ENCODE measurements at places on chromosomes 13 and 19.

DNA sequence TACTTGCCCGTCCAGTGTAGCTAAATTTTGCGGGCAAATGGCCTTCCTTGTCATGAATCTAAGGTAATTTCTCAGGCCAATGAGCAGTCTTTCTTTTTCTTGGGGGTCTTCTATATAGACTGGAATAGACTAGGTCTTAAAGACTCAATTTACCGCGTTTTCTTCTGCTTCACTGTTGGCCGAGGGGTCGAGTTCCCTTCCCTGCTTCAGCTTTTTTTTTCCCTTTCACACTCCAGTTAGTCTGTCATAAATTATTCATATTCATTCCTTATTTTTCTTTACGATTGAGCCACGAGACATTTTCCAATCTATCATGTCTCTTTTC is 276 bp downstream of the ALG11 start:
- DNase-seq, result no peak

- peak; percentile 55 for DNase-seq
These were observed 50.6 kb upstream of the UQCRFS1 start for GRCh38 chr19:29263305-29264135.

DNA sequence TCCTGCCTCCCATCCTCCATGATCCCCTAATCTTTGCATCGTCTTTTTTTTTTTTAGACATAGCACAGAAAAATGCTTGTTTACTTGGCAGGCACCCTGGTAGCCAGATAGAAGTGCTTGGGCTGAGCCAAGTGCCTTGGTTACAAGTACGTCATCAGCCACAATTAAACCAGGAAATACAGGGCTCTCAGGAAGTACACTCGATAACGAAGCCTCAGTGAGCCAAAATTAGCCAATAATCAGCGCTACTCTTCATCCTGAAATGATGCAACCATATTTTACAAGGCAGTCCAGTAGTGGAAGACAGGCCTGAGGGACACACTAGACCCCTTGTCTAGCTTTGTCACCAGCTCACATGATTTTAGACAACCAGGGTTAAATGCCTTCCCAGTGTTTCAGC is 194.0 kb upstream of the NBEA start:
- DNase-seq, result peak; percentile 84

DNA sequence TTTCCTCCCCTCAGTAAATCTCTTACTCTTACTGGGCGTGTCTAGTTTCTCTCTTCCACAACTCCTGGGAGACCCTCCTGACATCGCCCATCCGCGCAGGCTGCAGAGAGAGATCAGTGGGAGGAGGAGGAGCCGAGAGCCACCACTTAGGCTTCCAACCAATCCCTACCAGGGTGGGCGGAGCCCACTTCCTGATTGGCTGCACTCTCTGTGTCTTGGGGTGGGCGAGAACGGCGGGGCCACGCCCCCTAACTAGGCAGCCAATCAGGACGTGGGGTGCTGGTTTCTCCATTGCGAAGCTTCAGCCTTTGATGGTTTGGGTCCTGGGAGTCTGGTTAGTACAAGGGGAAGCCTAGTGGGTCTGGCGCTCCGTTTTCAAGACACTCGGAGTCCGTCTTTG is at the start of gene PMIS2:
Gene PMIS2 (plus strand): TSS at position 326 of the 400 bp plus-strand sequence. CDS start 87 bp downstream, outside the sequence.
- no peak for DNase-seq

DNA sequence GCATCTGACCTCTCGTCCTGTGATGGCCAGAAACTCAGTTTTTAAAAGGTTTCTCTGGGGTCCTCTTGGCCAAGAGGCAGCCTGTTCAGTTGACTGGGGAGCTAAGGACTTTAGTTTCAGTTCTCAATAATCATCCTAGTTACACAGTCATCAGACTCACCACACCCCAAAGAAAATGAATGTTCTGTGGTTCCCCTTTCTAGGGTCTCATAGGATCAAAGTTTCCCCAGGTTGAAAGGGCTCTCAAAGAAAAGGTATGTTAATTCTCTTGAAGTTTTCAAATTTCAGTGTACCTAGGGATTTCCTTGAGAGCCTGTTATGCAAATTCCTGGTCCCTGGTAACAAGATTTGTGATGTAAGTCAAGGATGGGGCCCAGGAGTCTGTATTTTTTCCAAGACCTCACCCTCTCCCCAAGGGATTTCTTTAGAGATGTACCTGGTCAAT is 94.9 kb downstream of the FAM216B start:
- DNase-seq, result no peak

DNA sequence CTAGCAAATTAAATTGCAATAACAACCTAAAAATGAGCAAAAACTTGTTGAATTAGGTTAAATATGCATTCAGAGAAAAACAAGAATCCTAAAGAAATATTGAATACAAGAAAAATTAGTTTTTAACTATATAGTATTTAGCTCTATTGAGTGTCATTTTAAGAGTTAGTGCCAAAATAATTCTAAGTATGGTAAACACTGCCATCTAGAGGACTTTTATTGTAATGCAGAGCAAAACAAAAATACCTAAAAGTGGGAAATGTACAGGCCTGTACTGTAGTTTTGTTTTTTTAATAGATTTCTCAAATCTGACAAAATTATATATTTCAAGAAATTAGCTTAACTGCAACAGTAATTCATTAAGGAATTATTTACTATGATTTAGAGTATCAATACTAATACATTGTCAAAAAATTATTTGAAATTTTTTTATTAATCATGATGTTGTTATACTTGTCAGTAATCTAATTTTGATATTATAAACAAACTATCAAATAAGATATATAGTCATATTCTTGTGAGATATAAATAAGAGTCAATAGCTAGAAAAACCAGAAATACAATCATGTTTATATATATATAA is 8.2 kb upstream of the PCDH9 start:
- peak; percentile 67 for DNase-seq

DNA sequence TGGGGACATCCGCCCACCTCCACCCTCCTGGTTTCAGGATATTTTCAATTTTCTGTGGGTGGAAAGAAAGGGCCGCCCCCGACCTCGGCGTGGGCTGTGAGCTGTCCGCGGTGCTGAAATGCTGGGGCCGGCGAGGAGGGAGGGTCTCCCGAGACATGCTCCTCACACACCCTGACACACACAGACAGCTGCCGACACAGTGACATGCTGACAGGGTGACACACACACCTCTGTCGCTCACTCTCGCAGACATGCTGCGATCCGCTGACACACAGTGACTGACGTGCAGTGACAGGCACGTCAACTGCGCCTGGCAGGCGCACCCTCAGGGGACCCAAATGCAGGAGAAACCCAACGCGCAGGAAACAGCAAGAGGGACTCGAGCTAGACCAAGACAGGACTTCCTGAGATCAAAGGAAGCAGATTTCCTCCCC is 25.1 kb upstream of the MEIS3 start:
- DNase-seq, result no peak

DNA sequence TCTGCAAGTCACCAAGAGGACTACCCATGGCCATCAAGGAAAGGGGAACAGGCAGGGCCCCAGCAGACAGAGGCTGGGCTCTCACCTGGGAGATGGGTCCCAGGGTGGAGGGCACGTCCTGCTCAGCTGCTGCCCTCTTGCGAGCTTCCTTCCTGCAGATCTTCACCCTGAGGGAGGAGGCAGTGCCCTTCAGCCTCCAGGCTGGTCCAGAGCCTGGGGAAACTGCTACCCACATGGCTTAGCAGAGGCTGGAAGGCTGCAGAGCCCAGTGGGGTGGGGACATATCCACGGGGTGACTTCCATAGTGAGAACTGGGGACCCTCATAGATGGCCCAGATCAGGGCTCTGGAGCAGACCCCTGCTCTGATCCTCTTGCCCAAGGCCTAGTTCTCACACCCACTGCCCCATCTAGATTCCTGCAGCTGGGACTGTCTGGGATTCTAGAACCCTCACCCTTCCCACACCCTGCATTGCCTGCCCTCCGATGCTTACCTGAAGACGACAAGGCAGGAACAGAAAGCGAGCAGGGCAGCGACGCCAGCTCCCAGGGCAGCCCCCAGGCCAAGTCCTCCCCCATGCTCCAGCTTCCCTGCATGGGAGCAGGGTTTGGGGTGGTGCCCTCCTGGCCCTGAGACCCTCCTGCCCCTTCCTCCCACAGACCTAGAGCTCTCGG is 9.0 kb downstream of the SIGLEC11 start:
- no peak for DNase-seq

DNA sequence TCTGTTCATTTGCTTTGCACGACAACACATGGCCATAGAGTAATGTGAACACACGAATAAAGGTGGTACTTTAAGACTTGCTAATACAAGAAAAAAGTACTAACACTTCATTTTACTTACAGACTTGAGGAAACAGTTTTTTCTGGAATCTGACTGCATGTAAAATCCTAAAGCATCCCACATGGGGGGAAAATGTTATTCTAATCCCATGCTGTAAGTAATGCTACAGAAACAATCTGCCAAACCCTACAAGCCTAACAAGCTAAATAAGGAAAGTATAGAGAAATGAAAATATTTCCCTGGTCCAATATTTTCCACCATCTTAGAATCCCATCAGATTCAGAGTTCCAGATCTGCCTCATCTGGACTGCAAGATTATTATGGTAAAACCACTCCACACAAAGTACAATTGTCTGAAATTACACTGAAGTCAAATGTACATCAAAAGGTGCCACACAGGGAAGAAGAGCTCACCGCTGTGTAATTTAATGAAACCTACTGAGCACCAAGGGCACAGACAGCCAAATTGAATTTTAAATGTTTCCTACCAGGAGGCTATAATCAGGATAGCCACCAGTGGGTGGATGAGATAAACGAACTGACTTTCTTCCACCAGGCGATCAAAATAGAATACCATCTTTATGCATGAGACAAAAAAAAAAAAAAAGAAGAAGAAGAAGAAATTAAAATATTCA is 22.0 kb downstream of the LHFPL6 start:
- no peak for DNase-seq

DNA sequence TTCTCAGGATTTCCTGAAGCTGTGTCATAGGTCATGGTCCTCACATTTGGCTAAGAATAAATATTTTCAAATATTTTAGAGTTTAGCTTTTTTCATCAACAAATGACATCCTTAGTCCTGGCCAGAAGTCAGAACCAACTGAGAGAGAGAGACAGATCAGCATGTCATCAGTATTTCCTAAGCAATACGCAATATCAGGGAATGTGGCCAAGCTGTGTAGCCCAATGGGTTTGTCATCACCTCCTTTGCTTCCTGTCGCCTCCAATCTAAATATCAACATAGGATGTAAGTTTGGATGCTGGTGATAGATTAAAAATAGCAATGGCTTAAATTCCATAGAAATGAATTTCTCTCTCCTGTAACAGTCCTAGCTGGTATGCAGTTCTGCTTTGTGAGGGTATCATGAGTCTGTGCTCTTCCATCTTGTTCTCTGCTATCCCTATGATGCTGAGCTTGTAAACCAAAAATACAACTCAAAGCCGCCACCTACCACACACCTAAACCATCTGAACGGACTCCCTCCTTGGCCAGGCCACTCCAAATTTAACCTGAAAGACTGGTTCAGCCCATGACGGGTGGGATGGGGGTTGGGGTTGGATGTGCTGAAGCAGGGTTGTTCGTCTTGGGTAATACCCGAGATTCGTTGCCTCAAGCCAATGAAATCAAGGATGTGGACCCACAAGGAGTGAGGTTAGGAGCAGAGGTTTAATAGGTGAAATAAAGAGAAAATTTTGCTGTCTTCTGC is 10.0 kb upstream of the IGSF23 start:
- DNase-seq, result peak; percentile 93

DNA sequence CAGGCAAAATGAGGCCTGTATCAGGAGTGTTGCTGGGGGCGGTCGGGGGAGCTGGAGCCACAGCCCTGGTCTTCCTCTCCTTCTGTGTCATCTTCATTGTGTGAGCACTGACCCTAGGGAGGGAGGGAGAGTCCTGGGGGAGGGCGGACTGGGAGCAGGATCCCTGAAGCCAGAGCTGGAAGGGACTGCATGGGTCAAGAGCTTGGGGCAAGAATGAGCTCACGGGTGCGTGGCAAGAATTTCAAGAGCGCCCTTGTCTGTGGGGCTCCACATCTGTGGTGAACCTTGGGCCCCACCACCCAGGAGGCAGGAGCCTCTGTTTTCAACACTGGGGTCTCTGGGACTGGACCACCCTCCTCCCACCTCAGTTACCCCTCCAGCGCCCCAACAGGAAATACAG is 4.7 kb downstream of the SIGLEC7 start:
- no peak for DNase-seq

GRCh38 chr13:51684076-51684475 is 99.8 kb downstream of the WDFY2 start:
- peak; percentile 76 for DNase-seq

DNA sequence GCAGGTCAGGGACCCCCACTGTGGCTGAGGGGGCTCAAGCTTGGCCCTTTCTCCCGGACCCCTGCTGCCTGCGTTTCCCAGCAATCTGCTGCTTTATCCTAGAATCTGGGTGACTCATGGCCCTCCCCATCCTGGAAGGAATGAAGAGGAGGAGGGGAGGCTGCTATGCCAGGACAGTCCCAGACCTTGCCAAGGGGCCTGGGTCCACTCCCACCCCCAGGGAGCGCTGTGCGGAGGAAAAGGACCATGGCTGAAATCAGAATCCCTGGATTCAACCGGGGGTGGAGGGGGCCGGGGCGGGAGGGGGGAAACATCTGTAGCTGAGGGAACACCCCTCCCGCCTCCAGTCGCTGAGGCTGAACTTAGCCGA is 20.5 kb downstream of the ZNF114 start:
- DNase-seq, result peak; percentile 61

- DNase-seq, result peak; percentile 75
These were observed 319.5 kb upstream of the OBI1 start for GRCh38 chr13:78978381-78978998.

GRCh38 chr19:44865196-44865767 is 19.2 kb downstream of the NECTIN2 start:
- no peak for DNase-seq

- DNase-seq, result no peak
These were observed 5.5 kb downstream of the KATNAL1 start for GRCh38 chr13:30301827-30302226.

DNA sequence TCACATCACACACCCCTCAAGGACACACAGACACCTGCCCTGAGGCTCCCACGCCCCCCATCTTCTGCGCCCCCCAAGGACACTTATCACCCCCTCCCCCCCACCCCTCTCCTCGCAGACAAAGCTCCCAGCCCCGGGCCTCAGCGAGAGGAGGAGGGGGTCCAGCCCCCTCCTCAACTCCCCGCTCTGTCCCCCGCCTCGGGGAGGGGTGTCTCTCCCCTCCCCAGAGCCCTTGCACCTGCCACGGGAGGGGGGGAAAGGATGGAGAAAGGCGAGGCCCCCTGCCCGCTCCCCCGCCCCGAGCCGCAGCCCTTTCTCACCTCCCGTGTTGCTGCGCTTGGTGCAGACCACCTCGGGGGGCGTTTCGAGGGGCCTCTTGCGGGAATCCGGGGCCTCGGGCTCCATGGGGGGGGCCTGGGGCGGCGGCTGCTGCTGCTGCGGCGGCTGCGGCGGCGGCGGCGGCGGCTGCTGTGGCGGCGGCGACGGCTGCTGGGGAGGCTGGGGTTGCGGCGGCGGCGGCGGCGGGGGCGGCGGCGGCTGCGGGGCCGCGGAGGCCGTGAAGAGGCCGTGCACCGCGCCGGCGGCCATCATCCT is 621 bp downstream of the NOVA2 start:
- DNase-seq, result no peak

- no peak for DNase-seq
These were observed 619.2 kb upstream of the SGCG start for GRCh38 chr13:22561581-22561980.

- DNase-seq, result peak; percentile 68
These were observed 43.5 kb downstream of the NEK5 start for GRCh38 chr13:52085421-52085820.

- DNase-seq, result no peak
These were observed 23.5 kb downstream of the SLAIN1 start for GRCh38 chr13:77720988-77721387.

GRCh38 chr13:44932171-44932849 is 57.0 kb downstream of the NUFIP1 start:
- peak; percentile 71 for DNase-seq

- DNase-seq, result peak; percentile 85
These were observed 9.9 kb downstream of the RANBP3 start for GRCh38 chr19:5967994-5968430.
